IPS-NIHi11 (cell line): ENCODE measurements at places on chromosomes 2 and 18.

DNA sequence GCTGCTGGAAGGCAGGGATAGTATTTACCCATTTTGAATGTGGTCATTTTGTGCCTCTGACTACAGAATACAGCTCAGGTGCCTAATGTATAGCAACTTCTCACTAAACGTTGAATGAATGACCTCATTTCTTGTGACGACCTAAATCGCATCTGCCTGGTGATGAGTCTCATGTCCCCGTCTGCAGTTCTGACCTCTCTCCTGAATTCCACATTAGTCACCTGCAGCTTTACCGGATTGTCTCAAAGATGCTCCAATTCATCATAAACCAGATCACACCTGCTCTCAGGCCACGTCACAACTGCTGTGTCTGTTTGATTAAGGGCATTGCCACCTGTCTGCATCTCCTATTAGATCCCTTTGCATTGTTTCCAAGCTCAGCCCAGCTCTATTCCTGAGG lies 133.6 kb upstream of the MYT1L start:
- DNase-seq: no peak

DNA sequence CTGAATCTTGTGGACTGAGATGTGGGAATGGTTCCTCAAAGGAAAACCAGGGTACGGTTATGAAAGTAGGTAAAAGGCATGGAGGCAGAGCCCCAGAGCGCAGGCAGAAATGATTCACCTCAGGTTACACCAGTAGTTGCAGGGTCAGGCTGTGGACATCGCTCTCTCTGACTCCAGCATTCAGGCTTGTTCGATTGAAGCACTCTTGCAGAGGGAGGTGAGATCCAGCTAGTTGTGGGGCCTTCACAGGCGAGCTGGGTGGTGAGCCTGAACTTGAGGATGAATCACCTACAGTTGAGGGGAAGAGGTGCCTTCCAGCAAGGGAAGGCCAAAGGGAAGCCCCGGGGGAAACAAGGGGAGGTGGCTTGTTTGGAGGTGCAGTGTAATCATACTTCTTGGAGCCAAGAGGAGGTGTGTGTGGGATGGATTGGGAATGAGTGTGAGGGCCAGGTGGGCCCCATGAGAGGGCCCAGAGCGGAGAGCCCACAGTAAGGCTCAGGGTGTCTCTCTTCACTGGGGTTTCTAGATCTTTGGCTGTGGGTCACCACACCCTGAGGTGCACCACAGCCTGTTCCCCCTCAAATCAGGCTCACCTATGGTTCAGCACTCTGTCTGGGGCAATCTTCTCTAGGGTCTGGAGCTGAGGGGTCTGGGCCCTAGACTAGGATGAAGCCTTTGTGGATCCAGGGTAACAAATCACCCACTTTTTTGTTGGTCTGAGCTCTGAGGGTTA lies 48.5 kb upstream of the MCFD2 start:
- no peak for DNase-seq

GRCh38 chr2:45754131-45755010 lies 102.9 kb downstream of the PRKCE start:
- DNase-seq: no peak

GRCh38 chr2:225600444-225600843 lies 200.9 kb downstream of the NYAP2 start:
- no peak for DNase-seq

GRCh38 chr2:10370390-10370789 lies 67.7 kb downstream of the HPCAL1 start:
- no peak for DNase-seq

GRCh38 chr18:24214913-24215312 lies 76.1 kb downstream of the CABYR start:
- no peak for DNase-seq

GRCh38 chr2:218644721-218645120 lies 14.7 kb downstream of the ZNF142 start:
- DNase-seq: no peak

GRCh38 chr2:84999553-84999955 lies 28.6 kb downstream of the KCMF1 start:
- no peak for DNase-seq

DNA sequence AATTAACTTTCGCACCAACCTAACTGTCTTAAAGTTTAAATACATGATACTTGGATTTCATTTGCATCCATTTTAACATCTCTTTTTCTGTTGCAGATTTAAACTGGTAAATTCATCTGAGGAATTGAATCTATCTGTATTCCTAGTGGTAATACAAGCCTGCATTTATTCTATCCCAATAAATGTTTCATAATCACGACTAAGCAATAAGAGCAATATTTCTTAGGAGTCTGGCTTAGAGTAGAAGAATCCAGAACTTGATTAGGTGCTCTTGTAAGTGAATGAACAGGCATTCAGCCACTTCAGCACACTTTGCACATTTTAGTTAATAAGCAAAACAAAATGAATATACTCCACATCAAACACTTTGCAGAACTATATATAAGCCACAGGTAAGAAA lies 27.0 kb downstream of the MSH6 start:
- DNase-seq: no peak

DNA sequence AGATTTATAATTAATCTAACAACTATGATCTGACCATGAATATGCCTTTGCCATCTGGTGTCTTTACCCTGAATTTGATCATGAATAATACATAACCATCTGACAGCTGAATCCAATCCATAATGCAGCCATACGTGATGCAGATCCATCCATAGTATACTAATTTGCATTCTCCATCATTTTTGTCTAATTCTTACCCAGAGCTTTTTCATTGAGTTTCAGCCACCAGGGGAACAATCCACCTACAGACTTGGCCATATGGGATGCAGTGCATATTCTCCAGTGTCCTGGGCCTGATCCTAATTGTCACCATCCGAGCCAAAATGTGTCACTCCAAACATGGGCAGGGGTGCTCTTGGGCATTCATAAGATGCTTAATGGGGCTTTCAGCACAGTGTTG lies 227.2 kb upstream of the CRIM1 start:
- DNase-seq: no peak

DNA sequence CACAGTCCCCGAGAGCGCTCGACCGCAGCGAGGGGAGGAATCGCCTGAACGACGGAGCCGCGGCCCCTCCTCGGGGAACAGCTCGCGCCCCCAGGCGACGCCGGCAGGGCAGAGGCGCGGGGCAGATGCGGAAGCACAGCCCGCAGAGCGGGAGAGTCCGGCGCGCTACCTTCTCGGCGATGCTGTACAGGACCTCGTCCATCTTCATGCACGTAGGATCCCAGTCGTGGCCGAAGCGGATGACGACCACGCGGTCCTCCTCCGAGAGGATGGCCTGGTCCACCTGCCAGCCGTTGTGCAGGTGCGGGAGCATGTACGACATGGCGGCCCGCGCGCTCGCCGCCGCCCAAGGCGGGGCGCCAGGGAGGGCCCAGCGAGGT lies 302 bp downstream of the TXNL4A start:
- DNase-seq: peak; percentile 82

DNA sequence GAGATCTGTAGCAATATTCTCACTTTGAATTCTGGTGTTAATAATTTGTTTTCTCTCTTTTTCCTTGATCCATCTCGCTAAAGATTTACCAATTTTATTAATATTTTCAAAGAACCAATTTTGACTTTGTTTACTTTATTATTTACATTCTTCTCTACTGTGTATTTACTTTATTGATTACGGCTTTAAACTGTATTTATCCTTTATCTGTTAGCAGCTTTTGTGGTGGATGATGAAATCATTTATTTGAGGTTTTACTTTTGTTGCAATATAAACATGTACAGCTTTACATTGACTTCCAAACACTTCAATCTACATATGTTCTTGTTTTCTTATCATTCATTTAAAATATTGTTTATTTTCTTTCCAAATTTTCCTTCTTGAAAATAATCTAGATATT lies 719.9 kb downstream of the ADCYAP1 start:
- no peak for DNase-seq

- no peak for DNase-seq
Observed at GRCh38 chr2:99611786-99612185, 122.0 kb upstream of the REV1 start.
